ENCODE measurements at places on chromosomes 7 and 10.
A peak's percentile ranks its signal among the peaks of the same experiment; 100 is the strongest.

- DNase-seq = no peak
Observed at GRCh38 chr7:155358066-155358947, 60.6 kb downstream of the INSIG1 start.

DNA sequence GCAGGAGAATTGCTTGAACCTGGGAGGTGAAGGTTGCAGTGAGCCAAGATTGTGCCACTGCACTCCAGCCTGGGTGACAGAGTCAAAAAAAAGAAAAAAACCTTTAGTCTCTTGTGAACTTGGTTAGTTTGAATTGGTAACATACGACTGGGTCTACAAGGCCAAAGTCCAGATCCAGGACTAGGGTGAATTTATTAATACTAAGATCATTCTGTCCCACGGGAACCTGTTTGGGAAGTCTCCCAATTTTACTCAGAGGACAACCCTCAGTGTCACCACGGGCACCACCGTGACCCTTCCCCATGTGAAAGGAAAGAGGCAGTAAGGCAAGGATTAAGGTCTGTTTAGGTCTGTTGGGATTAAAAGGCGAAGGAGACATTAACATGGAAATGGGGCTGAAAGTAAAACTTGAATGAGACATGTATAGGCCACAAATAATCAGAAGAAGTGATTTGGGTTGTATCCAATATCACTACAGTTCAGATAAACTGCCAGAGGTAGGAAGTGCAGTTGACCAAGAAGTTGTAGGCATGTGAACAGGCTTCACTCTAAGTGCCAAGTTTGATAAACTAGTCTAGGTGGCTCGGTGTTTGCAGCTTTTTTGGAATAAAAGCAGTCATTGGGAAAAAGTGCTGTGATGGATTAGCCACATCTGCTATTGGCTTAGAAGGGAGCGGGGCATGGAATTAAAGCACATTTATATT lies 30.7 kb downstream of the MYOF start:
- no peak for DNase-seq

GRCh38 chr10:132248455-132249225 lies 59.1 kb downstream of the STK32C start:
- peak; percentile 25 for DNase-seq

DNA sequence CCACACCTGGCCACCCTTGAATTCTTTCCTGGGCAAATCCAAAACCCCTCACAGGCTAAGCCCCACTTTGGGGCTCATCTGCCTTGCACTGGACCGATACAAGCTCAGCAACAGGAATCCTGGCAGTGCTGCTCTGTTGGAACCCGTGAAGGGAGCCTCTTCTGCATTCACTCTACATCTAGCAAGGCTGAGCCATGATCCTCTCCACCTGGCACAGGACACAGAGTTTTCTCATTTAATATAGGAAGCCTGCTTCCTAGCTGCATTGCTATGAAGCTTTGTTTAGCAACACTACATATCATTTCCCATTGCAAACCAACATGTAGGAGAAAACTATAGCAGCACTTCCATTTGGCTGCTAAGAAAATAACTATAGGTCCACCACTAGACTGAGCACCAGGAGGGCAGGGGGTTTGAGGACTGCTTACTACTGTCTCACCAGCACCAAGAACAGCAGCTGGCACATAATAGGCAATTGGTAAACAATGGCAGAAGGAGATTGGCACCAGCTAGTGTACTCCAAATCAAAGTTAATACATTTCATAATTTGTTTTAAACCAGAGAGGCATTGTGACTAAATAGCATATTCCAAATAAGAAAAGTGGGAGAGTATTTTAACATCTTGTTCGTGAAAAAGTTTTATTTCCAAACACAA lies 56.1 kb downstream of the CPVL start:
- DNase-seq = no peak

DNA sequence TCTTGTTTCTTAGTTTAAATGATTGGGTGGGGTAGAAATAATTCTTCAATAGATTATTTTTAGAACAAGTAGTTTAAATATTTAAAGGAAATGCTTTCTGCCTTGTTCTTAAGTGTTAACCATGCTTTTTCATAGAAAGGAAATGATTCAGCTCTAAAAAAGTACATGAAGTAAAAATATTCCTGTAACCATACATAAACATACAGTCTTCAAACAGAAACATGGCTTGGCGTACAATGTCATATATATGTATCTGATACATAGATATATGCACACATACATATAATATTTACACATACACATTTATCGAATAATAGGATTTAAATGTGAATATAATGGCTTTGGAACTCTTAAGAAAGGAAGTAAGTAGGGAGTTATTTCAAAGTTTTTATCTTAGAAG lies 84.4 kb downstream of the RUNDC3B start:
- DNase-seq = no peak

DNA sequence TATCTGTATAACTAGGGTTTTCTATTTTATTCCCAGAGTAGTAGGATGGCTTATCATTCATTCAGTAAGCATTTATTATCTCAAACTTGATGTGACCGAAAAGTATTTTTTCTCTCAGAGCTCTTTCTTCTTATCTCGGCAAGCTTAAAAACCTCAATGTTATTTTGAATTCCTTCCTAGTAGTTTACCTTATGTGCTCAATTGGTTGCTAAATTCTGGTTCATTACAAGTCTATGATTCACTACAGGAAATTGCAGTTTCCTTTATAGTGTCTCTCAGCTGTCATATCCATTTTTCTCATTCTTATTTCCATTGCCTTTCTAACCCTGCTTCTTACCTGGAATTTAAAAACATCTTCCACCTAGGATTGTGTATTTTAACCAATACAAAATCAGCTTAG lies 12.6 kb upstream of the ICA1 start:
- DNase-seq = no peak

DNA sequence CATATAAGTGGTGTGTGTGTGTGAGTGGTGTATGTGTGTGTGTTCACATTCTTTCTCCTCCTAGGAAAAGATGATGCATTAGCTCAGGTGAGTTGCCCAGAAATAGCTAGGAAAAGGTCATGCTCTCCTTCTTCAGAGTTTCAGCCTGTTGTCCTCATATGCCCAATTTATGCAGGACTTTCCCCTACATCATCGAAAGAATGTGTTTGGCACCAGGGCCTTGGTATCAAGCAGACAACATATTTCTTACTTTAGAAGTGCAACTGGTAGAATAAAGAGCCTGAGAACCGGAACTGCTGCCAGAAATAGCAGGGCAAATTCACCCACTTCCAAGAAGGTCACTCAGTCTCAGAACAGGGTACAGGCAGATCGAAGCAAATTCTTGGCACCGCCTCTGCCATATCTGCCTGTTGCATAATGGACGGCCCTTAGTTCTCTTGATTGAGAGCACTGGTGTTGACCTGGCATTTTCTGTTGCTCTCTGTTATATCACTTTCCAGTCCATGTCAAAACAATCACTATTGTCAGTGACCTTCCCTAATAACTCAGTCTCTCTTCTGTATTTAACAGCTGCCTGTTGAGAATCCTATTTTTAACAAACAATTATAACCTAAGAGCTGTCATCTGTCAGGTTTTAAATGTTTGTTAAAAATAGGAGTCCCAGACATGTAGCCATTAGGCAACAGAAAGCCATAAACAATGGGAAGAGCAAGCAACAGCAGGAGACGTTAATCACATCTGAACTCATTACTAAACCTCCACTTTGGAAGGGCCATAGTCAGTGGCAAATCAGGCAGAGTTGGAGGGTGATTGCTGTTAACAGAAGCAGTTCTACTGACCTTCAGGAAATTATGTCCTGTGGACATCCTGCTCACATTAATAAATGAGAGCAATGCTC lies 20.7 kb downstream of the ADRB1 start:
- no peak for DNase-seq

GRCh38 chr7:131305152-131305551 lies 22.5 kb upstream of the MKLN1 start:
- DNase-seq = no peak

GRCh38 chr7:47549397-47549796 lies 32.5 kb downstream of the TNS3 start:
- no peak for DNase-seq

DNA sequence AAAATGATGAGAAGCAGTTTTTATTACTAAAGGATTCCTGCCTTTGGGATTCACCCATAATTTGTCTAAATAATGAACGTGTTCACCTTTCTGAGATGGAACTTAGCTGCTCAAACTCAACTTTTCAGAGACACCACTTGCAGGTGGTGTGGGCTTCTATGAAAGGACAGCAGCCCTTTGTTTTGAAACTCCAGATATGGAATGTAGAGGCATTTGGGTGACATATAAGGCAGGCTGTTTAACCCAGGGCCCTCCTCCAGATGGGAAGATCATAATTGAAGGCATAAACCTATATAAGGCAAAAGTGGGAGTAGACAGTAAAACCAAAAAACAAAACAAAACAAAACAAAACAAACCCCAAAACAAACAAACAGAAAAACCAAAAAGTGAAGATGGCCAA lies 11.9 kb upstream of the HUS1 start:
- DNase-seq = no peak

DNA sequence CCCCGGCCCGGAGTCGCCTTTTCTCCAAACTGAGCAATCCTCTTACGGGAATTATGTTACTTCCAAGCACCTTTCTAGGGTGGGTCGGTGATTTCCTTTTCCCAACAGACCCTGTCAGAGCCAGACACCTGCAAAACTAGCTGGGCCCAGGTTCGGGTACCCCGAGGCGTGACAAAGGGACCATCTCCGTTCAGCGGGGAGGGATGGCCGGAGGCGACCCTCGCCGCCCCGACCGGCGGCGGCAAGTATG lies 445 bp downstream of the PPA1 start:
- no peak for DNase-seq

GRCh38 chr7:102305414-102306268 lies 19.0 kb downstream of the SH2B2 start:
- DNase-seq = no peak

GRCh38 chr7:47677664-47678063 lies 95.8 kb upstream of the TNS3 start:
- DNase-seq = peak; percentile 58
